Right hindlimb (tissue), 1 donor: ENCODE measurements at places on chromosomes 11 and 22.

GRCh38 chr11:79227308-79227707 lies 213.5 kb downstream of the TENM4 start:
- no peak for DNase-seq

- DNase-seq, result peak; percentile 68
These were observed 26.1 kb downstream of the SHISAL1 start for GRCh38 chr22:44286646-44287045.

DNA sequence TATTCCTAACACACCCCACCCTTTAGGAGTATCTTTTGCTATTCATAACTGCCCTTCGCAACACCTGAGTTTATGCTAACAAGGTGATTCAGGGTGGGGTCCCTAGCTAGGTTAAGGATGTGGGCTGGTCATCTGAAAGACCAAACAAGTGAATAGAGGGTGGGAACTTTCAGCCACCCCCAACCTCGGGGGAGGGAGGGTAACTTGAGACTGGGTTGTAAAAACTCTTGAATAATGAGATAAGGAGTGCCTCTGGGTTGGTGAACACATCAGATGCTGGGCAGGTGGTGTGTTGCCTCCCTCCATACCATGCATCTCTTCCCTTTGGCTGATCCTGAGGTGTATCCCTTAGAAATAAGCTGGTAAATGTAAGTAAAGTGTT lies 111.5 kb downstream of the SWAP70 start:
- DNase-seq, result no peak

DNA sequence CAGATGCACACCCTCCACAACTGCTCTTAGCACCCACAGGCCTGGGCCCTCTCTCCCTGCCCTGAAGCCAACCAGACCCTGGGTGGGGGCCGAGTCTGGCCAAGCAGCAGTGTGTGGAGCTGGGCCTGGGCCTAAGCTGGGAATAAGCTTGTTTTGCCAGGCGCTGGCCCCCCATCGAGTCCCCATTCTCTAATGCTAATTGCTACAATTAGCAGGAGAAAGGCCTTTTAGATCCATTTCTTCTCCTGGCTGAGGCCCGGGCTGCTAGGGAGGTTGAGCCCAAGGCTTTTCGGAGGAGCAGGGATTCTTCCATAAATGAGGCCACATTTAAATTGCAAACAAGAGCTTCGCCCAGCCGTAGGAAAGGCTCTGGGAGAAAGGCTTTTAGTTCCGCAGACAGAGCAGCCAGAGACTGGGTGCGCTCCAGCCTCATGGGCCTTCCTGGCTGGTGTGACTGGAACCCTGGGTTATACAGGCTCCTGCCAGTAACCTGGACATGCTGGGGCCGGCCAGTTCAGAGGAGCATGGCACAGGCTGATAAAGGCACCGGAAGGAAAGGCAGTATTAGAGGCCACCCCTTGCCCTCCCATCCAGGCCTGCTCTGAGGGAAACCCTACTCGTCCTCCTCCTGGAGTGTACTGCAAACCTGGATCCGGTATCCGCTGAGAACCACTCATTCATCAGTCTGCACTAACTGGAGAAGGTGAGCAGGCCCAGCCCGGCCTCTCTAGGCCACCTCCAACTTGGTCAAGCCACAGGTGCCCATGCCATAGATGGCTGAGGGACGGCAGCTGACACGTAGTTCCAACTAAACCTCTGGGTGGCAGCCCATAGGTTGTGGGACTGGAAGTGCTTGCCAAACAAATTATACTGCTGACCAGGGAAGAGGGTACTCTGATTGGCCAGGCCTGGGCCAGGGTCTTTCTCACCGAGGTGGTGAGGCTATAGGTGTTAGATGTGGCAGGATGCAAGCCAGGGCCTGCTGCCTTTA lies 6.2 kb downstream of the KCNQ1OT1 start:
- peak; percentile 25 for DNase-seq

GRCh38 chr22:38239101-38239761 lies 33.6 kb downstream of the TMEM184B start:
- DNase-seq, result peak; percentile 67
